ENCODE measurements at places on chromosomes 5 and 9.

- DNase-seq, result no peak
Observed at GRCh38 chr9:104836767-104837166, 72.8 kb downstream of the NIPSNAP3B start.

DNA sequence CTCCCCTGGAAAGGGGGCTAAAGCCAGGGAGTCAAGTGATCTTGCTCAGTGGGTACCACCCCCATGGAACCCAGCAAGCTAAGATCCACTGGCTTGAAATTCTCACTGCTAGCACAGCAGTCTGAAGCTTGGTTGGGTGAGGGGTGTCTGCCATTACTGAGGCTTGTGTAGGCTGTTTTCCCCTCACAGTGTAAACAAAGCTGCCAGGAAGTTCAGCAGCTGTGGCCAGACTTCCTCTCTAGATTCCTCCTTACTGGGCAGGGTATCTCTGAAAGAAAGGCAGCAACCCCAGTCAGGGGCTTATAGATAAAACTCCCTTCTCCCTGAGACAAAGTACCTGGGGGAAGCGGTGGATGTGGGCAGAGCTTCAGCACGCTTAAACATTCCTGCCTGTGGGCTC lies 17.1 kb upstream of the EPB41L4A start:
- no peak for DNase-seq

GRCh38 chr5:176639981-176640380 lies 7.3 kb upstream of the TSPAN17 start:
- DNase-seq, result no peak

- no peak for DNase-seq
Observed at GRCh38 chr5:103590221-103590620, 27.6 kb upstream of the NUDT12 start.
